Thymus (tissue), 14 donors: ENCODE measurements at places on chromosomes 5 and 9. TPM values are rescaled to one million over a fixed set of nuclear protein-coding genes. Genes with fewer than 3 reads are reported as not detected.

DNA sequence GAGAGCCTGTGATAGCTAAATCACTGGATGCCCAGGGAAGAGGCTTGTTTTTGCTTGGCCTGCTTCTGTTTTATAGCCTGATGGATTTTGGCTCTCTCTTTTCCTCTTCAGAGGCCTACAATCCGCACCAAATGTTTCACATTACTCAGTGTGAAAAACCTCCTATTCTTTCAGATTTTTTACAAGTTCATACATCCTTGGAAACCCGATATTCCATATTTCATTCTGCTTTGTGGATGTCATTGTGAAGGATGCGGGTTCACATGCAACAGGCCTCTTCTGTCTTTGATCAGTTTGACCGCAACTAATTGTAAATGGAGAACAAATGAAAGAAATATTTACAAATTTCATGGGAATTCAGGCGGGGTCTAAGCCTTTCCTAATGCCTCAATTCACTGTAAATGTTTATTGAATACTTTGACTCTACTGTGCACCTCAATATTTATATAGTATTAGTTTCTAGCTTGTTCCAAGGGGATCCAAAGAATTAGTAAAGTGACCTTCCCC is 269.9 kb downstream of the DMRT2 start:
- DNase-seq: no peak

GRCh38 chr9:7115606-7116005 is 357.8 kb downstream of the KDM4C start:
- no peak for DNase-seq

GRCh38 chr5:963673-964531 is 44.7 kb upstream of the NKD2 start:
- DNase-seq: peak; percentile 65

The PCDHGA2 gene
- 0.19 TPM for total RNA-seq
